ENCODE measurements at places on chromosomes 3 and 15.

DNA sequence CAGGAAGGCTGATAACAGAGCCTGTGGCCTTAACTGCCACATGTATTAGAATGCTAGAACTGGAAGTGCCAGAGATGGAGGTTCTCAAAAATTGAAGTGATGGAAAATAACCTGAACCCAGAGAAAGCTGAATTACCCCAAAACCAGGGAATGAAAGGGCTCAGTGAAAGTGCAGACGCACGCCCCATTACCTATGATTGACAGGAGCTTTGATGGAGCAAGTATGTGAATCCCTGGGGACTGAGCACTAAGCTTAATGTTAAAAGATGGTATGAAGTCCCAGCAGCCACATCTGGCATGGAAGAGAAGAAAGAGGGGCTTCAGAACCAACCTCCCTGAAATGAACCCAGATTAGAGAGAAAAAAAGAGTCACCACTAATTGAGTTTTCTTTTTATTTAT, 118.4 kb upstream of the FHIT start:
- no peak for DNase-seq

DNA sequence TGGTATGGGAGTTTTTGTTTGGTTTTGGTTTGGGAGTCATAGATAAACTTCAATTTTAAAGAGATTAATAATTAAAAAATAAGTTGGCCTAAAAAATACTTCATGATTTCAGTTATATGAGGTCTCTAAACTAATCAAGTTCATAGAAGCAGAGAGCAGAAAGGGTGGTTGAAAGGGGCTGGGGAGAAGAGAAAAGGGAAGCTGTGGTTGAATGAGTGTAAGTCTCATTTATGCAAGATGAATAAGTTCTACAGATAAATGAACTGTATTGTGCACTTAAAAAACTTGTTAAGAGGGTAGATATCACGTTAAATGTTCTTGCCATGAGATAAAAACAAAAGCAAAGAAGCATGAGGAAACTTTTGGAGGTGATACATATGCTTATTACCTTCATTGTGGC, 188.7 kb downstream of the NSUN3 start:
- no peak for DNase-seq

GRCh38 chr3:191627064-191627463, 166.1 kb downstream of the PYDC2 start:
- DNase-seq, result no peak

DNA sequence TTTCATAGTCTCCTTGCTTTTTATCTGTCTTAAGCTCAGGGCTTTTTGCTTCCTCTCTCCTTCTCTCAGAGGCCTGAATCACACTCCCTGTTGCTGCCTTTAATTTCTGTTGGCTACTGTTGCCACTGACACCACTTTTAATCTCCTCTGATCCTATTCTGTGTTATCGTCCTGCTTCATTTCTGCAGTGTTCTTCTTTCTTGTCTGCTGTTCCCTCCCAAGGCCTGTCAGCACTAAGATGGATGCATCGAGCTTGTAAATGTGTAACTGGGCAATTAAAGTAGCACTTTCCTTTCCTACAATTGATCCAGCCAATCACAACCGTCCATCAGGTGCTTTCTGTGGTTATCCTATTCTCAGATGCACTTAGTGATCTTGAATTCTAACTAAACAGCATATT, 71.3 kb upstream of the VEPH1 start:
- DNase-seq, result no peak
